ENCODE measurements at places on chromosomes 4 and X.

GRCh38 chr4:125262079-125262478 lies 52.7 kb upstream of the FAT4 start:
- DNase-seq, result no peak

DNA sequence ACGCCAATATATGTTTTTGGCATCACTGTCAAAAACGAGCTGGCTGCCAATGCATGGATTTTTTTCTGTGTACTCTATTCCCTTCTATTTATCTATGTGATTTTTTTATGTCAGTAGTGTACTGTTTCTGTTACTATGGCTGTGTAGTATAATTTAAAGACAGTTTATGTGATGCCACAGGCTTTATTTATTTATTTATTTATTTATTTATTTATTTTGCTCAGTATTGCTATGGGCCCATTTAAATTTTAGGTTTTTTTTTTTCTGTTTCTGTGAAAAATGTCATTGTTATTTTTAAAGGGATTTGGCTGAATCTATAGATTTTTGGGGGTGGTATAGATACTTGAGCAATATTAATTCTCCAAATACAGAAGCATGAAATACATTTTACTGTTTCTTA lies 338.4 kb upstream of the POU3F4 start:
- no peak for DNase-seq

DNA sequence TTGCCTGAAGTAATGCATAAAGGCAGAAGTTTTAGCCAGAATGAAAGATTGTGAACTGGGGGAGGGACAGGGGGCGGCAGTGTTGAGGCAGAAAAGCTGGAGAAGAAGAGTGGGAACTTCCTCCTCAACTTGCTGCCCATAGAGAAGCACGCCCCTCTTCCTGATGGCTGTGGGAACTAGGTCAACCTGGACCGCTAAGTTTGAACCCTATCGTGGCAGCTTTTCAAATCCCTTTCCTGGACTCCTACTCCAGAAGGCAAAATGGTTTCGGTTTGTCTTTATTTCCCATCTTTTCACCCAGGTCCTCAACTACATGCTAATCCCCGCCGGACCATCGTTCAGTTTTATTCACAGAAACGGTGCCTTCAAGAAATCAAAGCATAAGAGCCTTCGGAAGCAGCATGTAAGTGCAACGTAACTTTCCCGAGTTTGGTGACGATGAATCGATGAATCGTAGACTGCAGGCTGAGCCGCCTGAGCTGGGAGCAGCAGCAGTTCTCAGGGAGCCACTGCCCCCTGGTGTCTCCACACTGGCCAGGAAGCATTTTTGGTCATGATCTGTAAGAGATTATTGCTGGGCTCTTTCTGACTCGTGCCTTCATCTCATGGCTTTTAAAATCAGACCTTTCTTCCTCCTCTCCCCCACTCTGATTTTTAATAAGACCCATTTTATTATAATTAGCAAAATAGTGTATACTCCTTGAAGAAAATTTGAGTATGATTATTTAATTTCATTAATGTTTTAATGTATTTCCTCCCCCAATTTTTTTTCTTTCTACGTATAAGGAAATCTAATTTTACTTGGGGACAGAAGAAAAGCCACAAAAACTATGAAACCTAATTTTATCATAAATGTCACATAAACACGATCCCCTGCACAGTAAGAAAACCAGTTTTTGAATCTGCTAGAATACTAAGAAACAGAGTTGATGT lies 21.4 kb downstream of the SPINK2 start:
- no peak for DNase-seq

GRCh38 chrX:149296092-149296491 lies 209.0 kb downstream of the IDS start:
- DNase-seq, result no peak

DNA sequence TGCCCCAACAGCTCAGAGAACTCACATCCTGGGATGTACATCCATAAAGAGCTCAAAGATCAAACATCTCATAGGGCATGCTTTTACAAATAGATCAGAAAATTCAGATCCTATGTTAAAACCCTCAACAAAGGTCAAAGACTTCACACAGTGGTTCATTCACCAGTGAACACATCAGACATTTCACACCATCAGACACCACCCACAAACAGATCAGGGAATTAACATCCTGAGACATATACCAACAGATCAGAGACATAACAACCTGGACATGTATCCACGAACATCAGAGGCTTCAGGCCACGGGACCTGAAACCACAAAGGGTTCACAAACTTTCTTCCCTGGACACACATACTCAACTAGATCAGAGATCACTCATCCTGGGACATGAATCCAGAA lies 23.4 kb downstream of the SUV39H1 start:
- no peak for DNase-seq

GRCh38 chr4:122765692-122766352 lies 33.3 kb downstream of the BBS12 start:
- no peak for DNase-seq

DNA sequence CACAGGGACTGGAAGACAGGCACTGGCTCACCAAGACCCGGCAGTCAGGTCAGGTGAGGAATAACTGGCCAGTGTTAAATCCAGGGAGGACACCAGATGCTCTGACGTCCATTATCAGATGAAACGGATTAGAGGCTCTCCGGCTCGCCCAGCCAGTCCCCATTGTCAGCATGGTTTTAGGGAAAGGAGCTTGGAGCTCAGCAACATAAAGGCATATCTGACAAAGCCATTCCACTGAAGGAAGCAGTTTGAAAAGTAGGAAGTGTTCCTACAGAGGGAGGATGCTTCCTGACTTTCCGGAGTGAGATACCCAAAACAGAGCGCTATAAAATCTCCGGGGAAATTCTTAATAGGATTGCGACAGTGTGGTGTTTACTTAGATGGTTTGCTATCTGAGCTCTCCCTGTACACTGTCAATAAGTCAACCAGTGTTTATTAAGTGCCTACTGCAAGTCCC lies 14.8 kb downstream of the NDNF start:
- DNase-seq, result no peak

- DNase-seq, result no peak
Measured at GRCh38 chr4:30725562-30725961, 5.4 kb downstream of the PCDH7 start.

GRCh38 chr4:121898150-121898549 lies 27.9 kb upstream of the BBS7 start:
- DNase-seq, result no peak

- no peak for DNase-seq
Measured at GRCh38 chr4:20544645-20545044, 155.6 kb upstream of the PACRGL start.

- DNase-seq, result no peak
Measured at GRCh38 chr4:123731035-123731434, 334.4 kb downstream of the SPRY1 start.

- no peak for DNase-seq
Measured at GRCh38 chrX:154357205-154357604, 17.2 kb downstream of the FLNA start.

DNA sequence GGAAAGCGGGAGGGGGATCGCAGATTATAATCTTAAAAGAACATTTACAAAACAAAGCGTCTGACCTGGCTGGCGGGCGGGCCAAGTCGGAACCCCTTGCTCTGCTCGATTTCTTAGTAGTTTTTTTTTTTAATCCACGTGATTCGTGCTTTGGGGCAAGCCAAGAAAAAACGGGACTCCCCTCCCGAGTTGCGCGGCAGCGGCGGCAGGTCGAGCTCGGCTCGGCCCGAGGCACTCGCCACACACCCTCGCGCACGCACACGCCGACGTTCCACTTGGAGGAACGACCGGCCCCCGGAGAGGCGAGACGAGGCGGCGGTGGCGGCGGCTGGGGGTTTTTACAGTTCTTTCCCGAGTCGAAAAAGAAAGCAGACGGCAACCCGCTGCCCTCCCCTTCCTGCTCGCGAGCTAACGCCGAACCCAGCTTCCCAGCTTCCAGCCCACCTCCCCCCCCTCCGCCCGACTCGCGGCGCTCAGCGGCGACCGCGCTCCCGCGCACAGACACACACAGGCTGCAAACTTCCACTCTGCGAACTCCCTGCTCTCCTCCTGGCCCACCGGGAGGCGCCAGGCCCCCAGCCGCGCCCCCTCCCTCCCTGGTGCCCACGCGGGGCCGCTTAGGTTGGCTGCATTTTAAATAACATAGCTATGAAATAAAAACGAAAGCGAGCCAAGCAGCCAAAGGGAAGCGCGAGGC lies 1.2 kb downstream of the BCOR start:
- no peak for DNase-seq

GRCh38 chr4:52956691-52957090 lies 94.6 kb downstream of the RASL11B start:
- no peak for DNase-seq

GRCh38 chr4:175330236-175330635 lies 412.1 kb downstream of the ADAM29 start:
- no peak for DNase-seq

- DNase-seq, result no peak
Measured at GRCh38 chr4:8205749-8206611, 6.9 kb downstream of the SH3TC1 start.

DNA sequence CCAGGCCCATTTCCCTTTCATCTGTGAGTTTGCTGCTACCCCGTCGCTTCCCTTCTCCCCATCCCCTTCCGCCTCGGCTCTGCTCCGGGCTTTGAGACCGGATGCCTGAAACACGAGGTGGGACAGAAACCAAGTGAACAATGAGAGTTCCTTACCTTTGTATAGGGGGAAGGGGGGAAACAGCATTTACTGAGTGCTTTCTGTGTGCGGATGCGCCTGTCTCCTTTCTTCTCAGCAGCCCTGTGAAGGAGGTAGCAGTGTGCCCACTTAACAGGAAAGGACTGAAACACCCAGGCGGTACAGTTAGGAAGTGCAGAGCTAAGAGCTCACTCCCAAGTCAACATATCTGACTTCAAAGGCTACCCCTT lies 43.2 kb upstream of the TMSB15B start:
- DNase-seq, result no peak

DNA sequence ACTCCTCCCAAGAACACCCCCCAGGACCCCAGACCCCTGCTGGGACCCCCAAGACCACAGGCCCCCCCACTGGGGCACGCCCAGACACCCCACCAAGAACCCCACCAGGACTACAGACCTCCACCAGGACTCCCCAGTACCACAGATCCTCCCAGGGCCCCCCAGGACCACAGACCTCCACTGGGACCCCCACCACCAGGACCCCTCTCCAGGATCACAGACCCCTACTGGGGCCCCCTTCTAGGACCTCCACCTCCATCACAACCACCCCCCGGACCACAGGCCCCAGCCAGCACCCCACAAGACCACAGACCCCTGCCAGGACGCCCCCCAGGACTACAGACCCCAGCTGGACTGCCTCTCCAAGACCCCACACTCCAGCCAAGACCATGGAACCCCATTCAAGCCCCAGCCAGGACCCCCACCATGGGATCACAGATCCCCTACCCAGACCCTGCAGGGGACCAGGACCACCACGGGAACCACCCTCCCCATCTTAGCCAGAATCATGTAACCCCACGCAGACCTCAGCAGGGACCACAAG lies 855 bp upstream of the DHRSX start:
- no peak for DNase-seq

GRCh38 chrX:15947648-15948317 lies 93.2 kb upstream of the AP1S2 start:
- no peak for DNase-seq

DNA sequence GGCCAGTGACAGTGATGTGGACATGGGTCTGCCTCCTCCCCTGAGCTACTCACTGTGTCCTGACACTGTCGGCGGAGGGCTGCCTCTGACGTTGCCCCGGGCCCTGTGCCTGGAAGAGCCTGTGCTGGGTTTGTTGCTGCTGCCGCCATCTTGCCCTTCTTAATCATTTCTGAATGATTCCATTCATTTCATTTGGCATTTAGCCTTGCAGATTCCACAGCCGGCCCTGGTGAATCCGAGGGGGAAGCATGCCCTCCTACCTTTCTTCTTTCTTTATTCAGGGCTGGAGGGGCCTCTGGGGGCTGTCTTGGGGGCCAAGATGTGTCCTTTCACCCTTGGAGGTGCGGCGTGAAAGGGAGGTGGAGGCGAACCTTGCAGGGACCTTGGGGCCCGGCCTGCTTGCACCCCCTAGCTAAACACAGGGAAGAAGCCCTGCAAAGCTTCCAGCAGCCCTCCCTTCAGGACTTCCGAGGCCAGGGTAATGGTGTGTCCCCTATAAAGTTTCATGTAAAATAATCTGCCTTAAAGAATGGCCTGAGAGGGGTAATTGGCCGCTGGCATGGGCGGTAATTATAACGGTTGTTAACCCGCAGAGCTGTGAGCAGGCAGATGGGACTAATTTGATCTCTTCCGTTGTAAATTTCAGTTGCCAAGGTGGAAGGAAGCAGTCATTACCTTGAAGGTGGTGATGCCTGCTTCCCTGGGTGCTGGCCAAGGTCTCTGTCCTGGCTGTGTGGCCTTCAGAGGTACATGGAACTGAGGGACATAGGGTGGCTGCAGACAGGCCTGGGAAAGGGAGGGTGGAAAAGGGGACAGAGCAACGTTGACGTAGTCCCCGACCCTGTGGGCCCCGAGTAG lies 92.3 kb downstream of the PSAPL1 start:
- no peak for DNase-seq

- DNase-seq, result no peak
Measured at GRCh38 chr4:145001635-145002034, 96.4 kb downstream of the ANAPC10 start.

- DNase-seq, result no peak
Measured at GRCh38 chr4:103493450-103494159, 226.2 kb downstream of the TACR3 start.

DNA sequence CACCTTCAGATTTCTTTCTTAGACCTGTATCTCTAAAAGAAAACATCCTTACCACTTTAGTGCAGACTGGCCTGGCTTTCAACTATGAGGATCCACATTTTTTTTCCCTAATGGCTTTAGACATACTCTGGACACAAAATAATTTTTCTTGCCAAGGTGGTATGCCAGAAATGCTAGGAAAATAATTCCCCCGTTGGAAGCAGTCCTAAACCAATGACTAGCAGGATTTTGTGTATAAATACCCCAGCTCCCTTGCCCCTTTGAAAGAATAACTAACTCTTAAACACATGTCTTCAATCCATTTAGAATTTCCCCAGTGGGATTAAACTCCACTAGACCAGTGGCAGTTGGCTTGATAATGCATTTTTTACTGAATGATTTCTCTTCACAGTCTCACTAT lies 500.5 kb upstream of the FTHL17 start:
- DNase-seq, result no peak

DNA sequence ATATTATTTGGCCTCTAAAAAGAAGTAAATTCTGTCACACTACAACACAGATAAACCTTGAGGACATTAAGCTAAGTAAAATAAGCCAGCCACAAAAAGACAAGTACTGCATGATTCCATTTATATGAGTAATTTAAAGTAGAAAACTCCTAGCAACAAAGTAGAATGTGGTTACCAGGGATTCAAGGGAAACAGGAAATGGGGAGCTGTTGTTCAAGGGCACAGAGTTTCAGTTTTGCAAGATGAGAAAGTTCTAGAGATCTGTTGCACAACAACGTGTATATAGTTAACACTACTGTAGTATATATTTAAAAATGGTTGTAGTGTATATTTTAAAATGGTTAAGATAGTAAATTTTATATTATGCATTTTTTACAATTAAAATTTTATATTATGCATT lies 25.4 kb downstream of the SEC31A start:
- no peak for DNase-seq

GRCh38 chrX:41022566-41022965 lies 62.7 kb upstream of the USP9X start:
- no peak for DNase-seq
